ENCODE measurements at places on chromosomes 7 and 10.

- no peak for DNase-seq
Observed at GRCh38 chr10:47207281-47207615, 92.7 kb upstream of the GDF10 start.

DNA sequence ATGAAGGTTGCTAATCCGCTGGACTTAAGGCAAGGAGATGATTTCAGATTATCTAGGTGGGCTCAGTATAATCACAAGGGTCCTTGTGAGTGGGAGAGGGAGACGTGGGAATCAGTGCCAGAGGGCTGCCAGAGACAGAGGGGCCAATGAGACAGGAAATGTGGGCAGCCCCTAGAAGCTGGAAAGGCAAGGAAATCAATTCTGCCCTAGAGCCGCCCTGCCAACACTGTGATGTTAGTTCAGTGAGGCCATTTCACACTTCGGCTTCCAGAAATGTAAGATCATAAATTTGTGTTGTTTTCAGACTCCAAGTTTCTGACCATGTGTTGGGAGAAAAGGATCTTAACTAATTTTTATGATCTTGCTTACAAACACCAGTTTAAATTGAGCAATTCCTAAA lies 3.6 kb upstream of the GPNMB start:
- DNase-seq: no peak

GRCh38 chr7:104758504-104758903 lies 255.5 kb upstream of the KMT2E start:
- no peak for DNase-seq

DNA sequence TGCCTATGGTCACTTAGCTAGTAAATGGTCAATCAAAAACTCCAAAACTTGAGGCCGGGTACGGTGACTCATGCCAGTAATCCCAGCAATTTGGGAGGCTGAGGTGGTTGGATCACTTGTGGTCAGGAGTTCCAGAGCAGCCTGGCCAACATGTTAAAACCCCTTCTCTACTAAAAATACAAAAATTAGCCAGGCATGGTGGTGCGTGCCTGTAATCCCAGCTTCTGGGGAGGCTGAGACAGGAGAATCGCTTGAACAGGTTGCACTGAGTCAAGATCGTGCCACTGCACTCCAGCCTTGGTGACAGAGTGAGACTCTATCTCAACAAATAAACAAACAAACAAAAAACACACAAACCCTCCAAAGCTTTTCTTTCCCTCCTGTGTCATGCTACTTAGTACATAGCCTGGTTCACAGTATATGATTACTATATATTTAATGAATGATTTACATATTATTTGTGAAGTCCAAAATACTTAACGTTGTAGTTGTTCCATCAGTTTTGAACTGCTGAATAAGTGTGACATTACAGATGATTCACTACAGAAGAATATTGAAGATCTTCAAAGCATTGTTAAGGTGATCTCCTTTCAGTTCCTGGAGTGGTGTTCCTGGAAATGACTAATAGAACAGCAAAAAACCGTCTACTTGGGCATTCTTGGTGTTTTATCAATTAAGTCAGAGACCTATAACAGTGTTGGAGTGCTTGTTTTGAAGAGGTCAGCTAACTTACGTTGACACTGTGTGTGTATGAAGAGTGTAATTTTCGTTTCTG lies 72.9 kb downstream of the ADK start:
- DNase-seq: no peak

GRCh38 chr7:18064242-18064838 lies 36.7 kb upstream of the PRPS1L1 start:
- no peak for DNase-seq

DNA sequence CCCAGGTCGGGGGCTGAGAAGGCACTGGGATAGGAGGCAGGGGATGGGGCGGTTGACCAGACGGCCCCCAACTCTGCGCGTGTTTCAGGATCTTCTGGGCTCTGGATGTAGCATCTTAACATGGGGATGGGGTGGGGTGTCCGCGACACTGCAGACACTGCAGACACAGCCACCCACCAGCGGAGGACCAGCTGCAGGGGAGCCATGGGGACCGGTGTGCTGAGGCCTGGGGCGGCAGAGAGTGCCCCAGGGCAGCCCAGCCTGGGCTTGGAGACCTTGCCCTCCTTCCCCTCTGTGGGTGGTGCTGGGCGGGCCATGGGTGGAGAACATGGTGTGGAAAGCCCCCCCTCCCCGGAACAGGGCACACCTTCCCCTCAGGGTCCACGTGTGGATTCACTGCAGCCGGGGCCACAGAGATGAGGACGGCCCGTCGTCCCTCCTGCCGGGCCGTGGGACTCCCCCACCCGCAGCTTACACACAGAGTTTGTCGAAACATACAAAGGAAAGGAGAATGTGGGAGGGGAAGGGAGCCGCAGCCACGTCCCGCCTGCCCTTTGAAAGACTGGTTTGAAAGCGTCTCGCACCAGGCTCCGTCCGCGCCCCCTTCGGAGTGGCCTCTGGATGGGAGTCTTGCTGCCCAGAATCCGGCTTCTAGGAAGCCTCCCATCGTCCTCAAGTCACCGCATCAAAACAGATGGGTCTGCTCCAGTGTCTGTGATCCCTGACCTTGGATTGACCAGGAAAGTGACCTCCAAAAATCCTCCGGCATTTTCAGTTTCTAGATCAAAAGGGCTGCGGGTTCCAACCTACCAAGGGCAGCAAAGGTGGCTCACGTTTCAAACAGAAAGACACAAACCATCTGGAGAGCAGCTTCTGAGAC lies 91.5 kb upstream of the TCERG1L start:
- DNase-seq: no peak

DNA sequence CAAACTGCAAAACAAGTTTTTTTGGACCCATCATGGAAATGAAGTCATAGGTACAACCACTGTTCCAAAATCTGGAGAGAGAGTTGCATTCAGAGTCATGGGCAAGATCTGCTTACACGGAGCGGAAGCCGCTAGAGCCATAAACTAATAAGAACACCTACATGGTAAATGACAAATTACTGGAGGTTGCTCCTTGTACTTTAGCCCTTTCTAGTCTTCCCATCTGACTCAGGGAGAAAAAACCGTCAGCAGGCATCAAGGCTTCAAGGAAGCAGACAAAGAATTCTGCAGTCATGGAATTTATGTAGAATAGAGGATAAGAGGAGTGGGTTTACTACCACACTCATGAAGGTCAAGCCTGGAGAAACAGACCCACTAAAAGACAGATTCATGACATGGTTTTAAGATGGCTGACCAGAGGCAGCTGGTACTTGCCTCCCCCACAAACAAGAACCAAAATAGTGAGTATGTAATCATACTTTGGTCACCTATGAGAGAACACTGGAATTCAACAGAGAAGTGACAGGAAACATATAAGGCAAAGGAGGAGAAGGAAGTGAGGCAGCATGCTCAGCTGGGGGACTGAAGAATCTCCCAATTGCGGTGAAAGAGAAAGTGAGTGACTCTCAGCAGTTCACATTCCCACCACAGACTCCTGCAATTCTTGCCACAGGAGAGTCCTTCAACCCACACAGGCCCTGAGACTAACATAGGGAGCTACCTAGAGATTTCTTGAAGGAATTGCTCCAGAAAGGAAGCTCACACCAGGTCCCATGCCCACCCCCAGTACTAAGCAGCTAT lies 42.4 kb upstream of the ASAH2 start:
- DNase-seq: no peak

GRCh38 chr10:46098386-46098785 lies 52.3 kb upstream of the MSMB start:
- DNase-seq: no peak

GRCh38 chr10:2925631-2926030 lies 141.7 kb upstream of the PFKP start:
- no peak for DNase-seq

- no peak for DNase-seq
Observed at GRCh38 chr10:44015702-44016500, 367.2 kb upstream of the ZNF32 start.

Data from T1000 (cell line).